Calu3 (cell line): ENCODE measurements at places on chromosomes 2 and 18. TPM values are rescaled to one million over a fixed set of nuclear protein-coding genes. Genes with fewer than 3 reads are reported as not detected.
A peak's percentile ranks its signal among the peaks of the same experiment; 100 is the strongest.

DNA sequence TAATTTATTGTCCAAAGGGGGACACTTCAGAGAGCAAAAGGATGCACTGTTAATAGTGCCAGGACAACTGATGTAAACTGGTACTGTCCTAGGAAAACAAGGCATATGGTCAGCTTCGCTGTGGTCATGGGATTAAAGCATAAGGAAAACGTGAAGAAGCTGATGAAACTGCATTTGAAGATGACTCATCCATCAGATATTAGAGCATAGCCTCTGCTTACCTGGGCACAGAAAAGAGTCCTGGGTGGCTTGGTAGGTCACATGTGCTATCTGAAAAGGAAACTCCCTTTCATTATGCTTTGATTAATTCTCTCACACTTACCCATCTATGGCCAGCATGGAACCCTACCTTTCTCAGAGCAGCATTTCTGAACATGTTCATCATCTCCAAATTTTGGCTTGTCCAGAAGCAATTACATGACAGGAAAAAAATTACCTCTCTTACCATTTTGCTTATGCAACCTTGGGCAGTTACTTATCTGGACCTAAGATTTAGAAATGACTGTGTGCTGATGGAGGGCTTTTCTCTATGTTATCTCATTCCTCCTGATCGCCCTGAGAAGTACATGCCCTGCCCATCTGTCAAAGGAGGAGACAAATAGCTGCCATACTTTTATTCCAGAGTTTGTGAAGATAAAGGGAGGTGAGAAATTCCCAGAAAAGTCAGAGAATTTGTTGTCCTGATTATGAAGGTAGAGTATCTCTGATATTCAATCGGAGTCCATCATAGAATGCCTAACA, 275.3 kb upstream of the SLC14A2 start:
- no peak for DNase-seq

- DNase-seq: no peak
These were observed 541.2 kb downstream of the NUP35 start for GRCh38 chr2:183665425-183665824.

- peak; percentile 71 for DNase-seq
These were observed 1.7 kb downstream of the CXCR4 start for GRCh38 chr2:136116151-136116812.

The PSD4 gene
- total RNA-seq: 58.7 and 64.5 TPM in 2 replicates
